Effector CD8-positive, alpha-beta T cell (primary cell): ENCODE measurements at places on chromosomes 2 and 18.

GRCh38 chr2:10309286-10309685 is 6.6 kb downstream of the HPCAL1 start:
- no peak for DNase-seq

GRCh38 chr18:2856547-2857170 is 9.9 kb downstream of the EMILIN2 start:
- DNase-seq: no peak

DNA sequence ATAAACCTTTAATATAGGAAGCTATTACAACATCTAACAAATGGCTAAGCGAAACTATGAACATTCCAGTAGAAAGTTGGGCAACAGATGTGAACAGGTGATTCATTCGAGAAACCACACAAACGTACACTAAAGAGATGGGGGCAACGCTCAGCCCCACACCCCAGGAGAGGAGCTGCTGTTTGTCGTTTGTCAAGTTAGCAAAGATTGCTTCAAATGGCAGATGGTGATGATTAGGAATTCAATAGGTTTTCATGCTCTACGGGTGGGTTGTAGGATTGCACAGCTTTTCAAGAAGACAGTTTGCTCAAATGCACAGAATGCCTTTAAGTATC is 154.7 kb upstream of the HDAC4 start:
- no peak for DNase-seq

- DNase-seq: no peak
Measured at GRCh38 chr18:30556112-30556511, 486.4 kb downstream of the DSC3 start.

DNA sequence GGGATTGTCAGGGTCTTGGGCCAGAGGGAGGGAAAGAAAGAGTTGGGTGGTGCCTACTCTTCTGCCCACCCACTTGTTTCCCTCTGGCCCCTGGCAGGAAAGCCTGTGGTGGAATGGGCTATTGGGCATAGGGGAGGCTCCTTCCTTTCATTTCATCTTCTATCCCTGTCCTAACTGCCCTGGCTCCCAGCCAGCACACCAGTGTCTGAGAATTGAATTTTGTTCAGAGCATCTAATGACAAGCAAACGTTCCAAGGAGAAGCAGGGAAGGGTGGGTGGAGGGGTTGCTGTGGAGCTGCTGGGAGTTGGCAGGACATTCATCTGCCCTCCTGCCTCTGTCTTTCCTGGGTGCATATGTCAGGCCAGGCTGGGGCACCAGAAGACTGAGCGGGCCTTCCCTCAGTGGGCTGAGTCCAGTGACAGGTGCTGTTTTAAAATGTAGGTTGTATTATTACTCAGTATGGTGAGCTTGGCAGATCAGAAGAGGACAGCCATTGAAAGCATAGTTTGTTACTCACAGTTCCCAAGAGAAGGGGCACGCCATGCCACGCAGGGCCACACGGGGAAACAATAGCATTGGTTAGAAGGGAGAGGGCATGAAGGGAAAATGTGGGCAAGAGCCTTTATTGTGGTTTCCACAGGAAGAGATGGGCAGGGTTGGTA is 171.9 kb downstream of the ACOXL start:
- no peak for DNase-seq

- no peak for DNase-seq
Measured at GRCh38 chr2:206939340-206939739, at the start of gene CPO. CPO (plus strand) TSS chr2:206939518; CDS start chr2:206939600, 82 bp downstream.

DNA sequence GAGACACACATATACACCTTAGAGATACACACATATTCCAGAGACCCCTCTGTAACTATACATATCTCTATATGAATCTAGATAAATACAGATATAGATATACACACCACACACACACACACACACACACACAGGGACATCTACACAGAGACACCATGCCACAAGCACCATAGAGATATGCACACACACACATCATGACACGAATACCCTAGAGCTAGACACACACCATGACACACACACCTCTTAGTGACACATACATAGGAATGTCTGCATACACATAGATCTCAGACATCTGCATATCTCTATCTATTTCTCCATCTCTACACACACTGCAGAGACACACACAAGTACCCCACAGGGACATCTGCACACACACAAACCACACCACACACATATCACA is 270.0 kb downstream of the CYRIA start:
- DNase-seq: no peak

DNA sequence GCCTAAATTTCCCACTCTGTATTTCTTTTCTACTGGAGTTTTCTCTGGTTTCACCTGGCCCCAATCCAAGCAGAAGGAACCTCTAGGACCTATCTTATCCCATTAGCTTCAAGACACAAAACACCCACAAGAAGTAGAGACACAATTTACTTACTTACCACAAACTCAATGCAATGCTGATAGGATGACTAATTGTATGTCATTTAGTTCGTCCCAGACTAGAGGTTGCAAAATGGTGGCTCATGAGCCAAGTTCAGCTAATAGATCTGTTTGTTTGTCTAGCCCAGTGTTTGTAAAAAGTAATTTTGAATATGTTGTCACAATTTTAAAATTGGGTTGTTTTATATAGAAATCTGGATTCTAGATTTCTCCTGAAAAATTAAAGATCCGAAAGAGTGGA is 34.7 kb upstream of the ZSWIM2 start:
- no peak for DNase-seq

DNA sequence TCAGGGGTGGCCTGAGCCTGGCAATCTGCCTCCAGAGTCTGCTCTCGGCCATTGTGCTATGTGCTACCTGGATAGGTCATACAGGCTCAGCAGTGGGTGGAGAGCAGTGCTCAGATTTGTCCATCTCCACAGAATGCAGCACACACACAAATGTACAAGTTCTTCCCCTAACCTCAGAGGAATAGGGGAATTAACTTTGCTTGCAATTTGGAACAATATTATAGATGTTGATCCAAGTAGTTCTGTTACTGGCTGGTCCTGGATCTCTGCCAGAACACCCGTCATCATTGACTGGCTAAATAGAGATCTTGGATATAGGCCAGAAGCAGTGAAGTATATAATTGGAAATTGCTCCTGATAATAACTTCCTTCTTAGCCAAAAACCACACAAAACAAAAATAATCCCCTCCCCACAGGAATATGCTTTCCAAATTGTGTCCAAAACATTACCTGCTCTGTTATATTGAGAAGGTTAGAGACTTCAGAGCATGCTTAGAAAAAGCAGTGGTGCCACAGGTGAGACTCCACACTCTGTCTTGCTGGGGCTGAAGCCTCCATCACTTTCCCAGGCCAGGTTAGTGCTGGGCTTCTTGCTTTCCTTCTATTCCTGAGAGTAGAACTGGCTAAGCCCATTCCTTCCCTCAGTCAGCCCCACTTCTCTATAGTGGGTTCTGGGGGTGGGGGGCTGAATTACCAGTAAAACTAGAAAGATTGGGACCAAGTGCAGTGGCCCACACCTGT is 38.8 kb downstream of the NCAPH start:
- DNase-seq: no peak

- DNase-seq: no peak
Measured at GRCh38 chr2:187024739-187025138, 175.8 kb upstream of the ZSWIM2 start.

DNA sequence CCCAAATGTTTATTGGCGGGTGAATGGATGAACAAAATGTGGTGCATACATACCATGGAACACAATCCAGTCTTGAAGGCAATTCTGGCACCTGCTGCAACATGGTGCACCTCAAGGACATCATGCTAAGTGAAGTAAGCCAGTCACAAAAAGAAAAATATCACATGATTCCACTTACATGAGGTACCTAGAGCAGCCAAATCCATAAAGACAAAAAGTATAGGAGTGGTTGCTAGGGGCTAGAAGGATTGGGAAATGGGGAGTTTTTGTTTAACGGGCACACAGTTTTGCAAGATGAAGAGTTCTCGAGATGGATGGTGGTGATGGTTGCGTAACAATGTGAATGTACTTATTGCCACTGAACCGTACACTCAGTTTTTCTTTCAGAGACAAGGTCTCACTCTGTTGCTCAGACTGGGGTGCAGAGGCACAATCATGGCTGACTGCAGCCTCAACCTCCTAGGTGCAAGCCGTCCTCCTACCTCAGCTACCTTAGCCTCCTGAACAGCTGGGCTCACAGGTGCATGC is 90.9 kb upstream of the CERS6 start:
- no peak for DNase-seq

DNA sequence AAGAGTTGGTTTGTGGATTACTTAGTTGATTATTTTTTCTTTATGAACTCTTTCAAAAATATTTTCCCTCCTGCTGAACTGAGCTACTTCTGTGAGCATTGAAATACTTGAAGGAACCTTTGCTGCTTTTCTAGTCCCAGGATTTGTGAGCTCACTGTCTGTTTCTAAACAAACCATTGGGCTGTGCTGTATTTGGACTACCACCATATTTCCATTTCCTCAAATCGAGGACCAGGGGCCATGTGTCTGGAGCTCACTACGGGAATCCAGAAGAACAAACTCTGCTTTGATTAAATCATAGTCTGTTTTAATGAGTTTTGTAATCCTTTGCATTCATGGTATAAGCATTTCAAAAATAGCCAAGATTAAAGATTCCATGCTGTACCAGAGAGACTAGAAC is 1.3 kb downstream of the MRPL33 start:
- DNase-seq: no peak

DNA sequence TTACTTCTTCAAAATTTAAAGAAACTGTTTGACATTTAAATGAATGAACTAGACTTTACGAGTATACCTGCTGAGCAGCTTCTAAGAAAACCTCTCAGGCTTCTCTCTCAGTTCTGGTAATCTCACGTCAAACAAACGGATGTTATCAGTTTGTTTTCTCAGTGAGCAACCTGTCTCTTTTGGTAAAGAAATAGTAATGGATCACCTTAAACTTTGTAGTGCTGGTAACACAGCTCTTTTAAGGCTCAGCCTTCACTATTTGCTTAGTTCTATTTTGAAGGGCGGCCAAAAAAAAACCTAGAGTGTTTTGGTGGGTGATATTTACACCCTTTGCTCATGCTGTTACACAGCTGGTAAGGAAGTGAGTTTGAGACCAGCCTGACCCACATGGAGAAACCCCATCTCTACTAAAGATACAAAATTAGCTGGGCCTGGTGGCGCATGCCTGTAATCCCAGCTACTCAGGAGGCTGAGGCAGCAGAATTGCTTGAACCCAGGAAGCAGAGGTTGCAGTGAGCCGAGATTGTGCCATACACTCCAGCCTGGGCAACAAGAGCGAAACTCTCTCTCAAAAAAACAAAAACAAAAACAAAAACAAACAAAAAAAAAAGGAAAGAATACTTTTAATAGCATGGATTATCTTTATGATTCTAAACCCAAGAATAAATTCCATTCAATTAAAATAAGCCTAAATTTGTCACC is 15.9 kb downstream of the FN1 start:
- DNase-seq: no peak

GRCh38 chr2:110732422-110733413 is at the start of gene ACOXL:
ACOXL (plus strand) TSS chr2:110732573; CDS start chr2:110768390, 35,817 bp downstream.
- DNase-seq: no peak

- no peak for DNase-seq
Measured at GRCh38 chr18:74261053-74261713, 30.6 kb downstream of the CYB5A start.

- DNase-seq: no peak
Measured at GRCh38 chr2:85843543-85843942, 45.2 kb downstream of the ST3GAL5 start.

GRCh38 chr2:12967804-12968203 is 251.1 kb downstream of the TRIB2 start:
- DNase-seq: no peak
